Activated T-helper 1 cell treated with anti-CD3 and anti-CD28 coated beads, Interleukin-2, amount 50 U/mL, for 16 hours (primary cell): ENCODE measurements at places on chromosomes 12 and 14.
A peak's percentile ranks its signal among the peaks of the same experiment; 100 is the strongest.

DNA sequence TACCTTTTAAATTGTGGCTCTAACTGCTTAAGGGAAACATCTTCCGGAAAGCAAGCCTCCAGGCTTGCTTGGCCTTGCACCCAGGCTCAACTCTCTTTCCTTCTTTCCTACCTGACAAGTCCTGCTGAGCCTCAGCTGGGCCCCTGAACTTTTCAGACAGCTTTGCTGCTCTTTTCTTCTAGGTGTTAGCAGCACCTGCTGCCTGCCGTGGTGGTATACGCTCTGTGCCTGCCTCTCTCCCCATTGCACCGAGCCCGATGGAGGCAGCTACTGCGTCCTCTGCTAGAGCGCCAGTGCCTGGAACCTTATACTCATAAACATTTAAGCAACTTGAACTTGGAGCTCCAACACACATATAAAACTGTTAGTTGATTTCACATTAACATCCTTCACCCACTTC is 195.7 kb downstream of the ANO6 start:
- DNase-seq = no peak

DNA sequence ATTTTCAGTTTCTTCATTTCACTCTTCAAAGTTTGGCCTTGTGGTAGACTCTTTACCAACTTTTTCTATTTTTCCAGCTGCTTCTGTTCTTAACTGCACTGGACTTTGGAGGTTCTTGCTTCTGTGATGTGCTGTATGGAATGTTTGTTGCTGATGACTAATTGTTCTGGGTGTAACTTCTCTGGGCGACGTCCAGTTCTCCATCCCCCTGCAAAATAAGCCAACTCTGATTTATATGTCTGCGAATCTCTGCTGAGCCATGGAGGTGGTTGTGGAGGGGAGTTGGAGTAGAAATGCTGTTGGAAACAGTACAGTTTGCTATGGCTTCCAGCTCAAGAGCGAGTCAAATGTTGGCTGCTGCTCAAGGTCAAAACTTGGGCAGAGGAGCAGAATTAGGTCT is 113.9 kb upstream of the DYRK2 start:
- DNase-seq = no peak

DNA sequence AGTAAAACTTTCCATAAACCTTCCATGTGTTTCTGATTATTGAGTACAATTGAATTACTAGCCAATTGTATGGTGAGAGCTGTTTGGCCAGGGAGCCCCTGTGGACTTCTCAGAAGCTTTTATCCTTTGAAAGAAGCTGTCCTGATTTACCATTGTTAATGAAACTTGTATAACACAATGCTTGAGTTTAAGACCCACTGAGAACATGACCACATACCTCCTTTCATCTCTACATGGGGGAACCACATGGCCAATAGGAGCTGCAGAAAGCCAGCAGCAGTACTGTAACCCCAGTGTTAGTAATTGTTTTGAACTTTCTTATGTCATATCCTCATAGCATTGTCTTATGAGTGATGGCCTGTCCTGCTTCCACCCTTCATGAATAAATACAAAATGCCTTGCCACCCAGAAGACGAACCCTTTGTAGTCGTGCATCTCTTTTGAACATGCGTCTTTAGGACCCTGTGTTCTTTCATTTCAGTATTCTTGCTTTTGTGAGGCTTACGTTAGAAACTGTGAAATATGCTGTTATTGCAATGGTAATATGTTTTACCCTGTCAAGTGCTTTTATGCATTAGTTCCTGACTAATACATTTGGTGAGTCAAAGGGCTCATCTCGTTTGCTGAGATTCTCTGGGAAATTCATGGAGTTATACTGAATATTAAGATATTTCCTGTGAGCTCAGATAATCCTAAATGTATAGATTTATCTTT is 815.7 kb downstream of the NRXN3 start:
- no peak for DNase-seq

DNA sequence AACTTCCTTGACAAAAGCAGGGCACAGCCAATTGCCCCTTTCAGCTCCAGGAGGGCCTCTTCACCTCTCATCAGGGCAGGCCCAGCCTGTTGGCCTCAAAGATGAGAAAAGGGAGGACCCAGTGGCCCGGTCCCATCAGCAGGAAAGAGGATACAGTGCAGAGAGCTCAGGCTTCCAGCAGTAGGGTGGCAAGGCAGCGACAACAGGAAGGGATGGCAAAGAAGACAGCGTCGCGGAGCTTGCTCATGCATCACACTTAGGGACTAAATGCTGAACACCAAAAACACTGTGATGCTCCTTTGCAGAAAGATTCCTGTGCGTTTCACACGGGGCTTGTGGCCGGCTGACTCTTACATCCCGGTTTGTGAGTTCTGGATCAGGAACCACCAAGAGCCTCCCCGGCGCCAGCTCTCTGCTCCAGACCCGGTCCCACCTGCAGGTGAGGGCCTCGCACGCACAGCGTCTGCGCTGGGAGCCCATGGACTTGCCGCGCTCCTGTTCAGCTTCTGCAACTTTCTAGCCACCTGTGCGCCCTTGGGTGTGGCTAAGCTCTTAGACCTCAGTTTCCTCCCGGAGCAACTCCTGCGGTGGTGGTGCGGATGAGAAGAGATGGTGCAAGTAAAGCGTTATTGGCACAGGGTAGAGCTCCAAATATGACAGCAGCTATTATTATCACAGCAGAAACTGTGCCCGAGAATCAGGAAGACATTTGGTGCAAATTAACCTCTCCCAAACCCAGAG is 15.3 kb upstream of the BCL7A start:
- no peak for DNase-seq

DNA sequence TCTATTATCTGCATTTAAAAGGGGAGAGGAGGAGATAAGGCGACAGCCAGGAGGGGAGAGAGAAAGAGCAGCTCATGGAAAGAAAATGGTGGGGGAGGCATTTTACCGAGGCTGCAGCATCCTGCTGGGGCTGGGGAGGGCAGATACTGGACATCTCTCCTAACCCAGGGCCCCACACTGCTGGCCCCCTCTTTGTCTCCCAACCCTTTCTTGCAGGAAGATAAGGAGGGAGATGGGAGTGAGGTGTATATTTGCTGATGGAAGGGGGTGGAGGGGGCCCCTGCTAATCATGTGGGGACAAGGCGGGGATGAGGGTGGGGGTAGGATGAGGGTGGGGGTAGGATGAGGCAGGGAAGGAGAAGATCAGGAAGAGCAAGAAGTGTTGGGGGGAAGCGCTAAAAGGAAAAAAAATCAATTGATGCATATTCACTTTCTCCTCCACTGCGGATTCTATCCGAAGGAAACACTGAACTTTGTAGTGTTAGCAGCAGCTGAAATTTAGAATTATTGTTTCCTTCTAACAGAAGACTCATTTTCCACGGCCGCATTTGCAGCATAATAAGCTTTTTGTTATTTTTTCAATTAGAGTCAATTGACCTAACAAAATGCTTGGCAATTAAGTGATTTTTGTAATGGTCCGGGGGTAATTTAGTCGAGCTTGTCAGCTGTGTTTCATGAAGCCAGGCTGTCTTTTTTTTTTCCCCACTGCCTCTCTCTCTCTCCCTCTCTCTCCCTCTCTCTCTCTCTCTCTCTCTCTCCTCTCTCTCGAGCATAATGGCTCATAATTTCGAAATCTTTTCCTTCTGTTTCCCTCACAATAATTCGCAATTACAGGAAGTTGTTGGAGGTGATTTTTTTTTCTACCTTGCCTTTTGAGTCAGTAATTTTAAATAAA is 1134.6 kb downstream of the BCL11B start:
- DNase-seq = no peak

- DNase-seq = no peak
Observed at GRCh38 chr12:102022286-102022685, 39.5 kb downstream of the WASHC3 start.

- no peak for DNase-seq
Observed at GRCh38 chr12:109250523-109250922, 58.6 kb downstream of the FOXN4 start.

- DNase-seq = no peak
Observed at GRCh38 chr12:68240079-68240478, 13.3 kb downstream of the IL22 start.

- DNase-seq = no peak
Observed at GRCh38 chr14:99250636-99251208, 21.3 kb downstream of the BCL11B start.

DNA sequence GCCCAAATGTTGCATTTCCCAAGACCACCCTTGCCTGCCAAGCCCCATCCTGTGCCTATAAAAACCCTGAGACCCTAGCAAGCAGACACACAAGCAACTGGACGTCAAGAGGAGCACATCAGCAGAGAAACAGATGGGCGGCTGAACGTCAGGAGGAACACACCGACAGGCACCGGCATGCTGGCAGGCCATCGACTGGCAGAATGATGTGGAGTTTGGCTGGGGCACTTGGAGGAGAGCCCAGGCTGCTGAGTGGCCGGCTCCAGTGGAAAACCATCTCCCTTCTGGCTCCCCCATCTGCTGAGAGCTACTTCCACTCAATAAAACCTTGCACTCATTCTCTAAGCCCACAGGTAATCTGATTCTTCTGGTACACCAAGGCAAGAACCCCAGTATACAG is 130.1 kb downstream of the SLC41A2 start:
- no peak for DNase-seq

DNA sequence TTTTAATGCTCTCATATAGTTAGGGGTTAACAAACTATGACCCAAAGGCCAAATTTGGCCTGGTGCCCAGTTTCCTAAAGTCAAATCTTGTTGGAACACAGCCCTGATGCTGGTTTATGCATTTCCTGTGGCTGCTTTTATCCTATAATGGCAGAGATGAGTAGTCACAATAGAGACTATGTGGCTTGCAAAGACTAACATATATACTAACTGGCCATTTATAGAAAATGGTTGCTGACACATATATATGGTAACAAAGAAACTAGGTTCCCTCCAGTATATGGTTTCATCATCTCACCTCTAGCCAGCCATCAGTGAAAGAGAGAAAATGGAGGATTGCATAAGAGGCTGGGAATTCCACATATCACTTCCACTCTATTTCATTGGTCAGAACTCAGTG is 10.8 kb downstream of the NAV3 start:
- DNase-seq = no peak

DNA sequence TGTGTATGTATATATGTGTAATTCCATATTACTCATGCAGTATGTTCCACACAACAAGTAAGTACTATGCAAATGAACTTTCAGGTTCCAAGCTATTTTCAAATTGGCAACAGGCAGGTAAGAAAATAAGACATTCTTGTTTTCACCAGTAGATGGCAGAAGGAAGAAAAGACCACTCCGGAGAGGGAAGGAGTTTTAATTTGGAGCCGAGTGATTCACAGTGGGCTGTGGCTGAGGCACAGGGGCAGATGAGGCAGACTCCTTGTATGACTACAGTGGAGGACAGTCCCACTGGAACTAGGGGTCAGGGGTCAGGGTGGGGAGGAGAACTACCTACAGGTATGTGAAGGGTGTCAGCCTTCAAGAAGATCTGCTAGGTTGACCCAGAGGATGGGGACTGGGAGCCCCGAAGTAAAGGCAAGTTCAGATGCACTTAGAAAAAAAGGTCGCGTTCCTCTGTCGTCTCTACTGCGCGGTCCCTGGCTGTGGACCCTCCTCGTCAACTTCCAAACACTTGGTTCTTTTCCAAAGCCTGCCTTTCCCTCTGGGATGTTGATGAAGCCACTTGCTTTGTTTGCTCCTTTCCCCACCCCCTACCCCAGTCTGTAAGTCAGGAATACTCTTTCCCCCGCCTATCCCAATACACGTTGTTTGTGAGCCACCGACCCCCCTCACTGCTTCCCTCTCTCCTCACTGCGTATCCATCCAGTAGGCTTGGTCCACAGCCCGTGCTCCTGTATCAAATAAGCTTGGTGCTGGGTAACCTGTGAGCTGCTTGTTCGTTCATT is 24.1 kb downstream of the DDX47 start:
- no peak for DNase-seq

- DNase-seq = no peak
Observed at GRCh38 chr14:63510538-63510937, 32.6 kb downstream of the PPP2R5E start.

DNA sequence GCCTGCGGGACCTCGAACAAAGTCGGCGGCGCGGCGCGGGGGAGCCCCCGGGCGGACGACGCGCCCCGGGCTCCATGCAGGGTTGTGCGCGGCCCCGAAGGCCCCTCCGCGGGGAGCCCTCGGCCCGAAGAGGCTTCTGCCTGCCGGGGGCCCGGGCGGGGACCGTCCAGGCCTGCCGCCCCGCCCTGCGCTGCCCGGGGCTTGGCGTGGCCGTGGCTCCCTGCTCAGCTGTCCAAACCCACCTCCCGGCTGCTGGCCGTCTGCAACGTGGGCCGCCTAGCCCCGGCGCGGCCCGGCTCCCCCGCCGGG is 670 bp downstream of the DYRK2 start:
- DNase-seq = peak; percentile 29

DNA sequence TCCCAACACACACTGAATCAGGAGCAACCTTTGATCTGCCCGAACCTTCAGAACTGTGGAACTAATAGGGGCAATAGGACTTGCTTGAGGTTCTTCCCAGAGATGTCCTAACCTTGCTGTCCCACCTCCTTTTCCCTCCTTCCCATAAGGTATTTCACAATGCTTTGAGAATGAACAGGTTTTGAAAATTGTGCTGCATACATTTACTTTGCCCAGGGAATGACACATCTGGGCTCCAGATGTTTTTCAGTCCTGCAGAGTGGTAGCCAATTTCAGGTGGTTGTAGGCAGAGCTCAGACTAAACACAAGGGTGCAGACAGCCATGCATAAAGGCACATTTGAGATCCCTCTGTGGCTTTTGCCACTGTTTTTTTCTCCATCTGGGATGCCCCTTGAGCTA is 206.7 kb upstream of the PWP1 start:
- no peak for DNase-seq

DNA sequence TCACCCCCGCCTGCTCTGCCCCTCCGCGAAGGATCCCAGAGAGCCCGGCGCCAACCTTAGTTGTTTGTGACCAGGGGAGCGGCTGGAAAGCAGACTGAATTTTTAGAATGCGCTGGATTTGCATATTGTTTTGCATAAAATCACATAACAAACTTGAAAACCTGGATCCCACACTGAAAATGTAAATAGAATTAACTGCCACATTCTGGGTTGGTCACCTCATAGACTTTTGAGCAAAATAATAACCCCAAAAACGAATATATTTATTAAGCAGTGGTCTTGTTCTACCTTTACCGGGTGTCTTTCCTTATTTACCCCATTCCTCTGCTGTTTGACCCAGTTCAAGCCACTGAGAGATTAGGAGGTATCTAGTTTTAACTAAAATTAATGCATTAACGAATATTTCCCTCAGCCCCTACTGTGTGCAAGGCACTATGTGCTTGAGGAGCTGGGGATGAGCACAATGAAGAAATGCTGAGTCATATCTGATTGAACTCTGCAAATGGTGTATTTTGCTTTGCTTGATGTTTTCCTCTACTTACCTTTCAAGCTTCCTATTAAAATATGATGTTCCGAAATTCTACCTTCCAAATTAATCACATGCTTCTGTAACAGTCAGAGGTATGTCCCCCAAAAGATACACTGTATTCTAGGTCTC is 438 bp upstream of the EGLN3 start:
- DNase-seq = no peak

- peak; percentile 35 for DNase-seq
Observed at GRCh38 chr14:105019861-105020814, 745 bp downstream of the CDCA4 start.

DNA sequence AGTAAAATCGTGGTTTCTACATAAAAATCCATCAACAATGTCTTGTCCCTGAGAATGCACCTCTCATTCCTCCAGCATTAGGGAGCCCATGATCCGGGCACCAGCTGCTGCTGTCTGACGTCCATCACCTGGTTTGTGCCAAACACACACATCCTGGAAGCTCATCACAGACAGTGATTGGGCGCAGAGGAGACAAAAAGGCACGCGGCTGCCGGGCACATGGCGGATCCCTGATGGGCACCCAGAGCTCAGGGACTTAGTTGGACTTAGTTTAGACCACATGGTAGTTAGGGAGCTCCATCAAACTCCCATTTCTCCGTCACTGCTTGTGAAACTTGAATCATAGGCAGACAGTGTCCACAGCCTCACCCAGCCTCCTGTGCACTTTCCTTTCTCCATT is 1059.3 kb downstream of the TMEM121 start:
- no peak for DNase-seq
